ENCODE measurements at places on chromosomes 1 and 21. TPM values are rescaled to one million over a fixed set of nuclear protein-coding genes. Genes with fewer than 3 reads are reported as not detected.

Gene MIXL1
- 4.7 TPM for total RNA-seq

Gene RGS4
- not detected for total RNA-seq

Gene HES3
- total RNA-seq: 89.9 TPM

Gene KRTAP21-2
- not detected for total RNA-seq

Gene CTSS
- not detected for total RNA-seq

DNA sequence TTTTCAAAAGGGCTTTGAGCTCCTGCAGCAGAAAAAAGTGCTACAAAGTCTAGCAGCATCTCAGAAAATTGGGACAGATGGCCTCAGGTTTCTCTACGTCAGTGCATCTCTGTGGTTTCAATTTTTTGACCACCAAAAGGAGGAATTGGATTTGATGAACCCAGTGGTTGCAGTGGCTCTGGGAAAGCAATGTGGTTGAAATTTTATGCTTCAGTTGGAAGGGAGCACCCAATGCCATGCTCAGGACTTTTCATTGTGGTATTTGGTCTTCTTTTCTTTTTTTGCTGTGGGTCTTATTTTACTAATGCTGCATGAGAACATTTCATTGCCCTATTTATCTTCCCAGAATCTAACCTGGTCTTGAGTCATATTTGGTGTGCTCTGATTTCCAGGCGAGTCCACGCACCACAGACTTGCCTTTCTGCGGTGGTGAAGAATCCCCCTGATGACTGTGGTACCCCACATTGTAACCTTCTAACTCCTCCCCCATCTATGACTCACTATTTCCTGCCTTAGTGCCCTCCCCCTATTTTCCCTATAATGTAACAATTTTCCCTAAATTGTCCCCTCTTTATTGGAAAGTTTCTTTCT, 56.7 kb downstream of the S1PR1 start:
- no peak for DNase-seq

DNA sequence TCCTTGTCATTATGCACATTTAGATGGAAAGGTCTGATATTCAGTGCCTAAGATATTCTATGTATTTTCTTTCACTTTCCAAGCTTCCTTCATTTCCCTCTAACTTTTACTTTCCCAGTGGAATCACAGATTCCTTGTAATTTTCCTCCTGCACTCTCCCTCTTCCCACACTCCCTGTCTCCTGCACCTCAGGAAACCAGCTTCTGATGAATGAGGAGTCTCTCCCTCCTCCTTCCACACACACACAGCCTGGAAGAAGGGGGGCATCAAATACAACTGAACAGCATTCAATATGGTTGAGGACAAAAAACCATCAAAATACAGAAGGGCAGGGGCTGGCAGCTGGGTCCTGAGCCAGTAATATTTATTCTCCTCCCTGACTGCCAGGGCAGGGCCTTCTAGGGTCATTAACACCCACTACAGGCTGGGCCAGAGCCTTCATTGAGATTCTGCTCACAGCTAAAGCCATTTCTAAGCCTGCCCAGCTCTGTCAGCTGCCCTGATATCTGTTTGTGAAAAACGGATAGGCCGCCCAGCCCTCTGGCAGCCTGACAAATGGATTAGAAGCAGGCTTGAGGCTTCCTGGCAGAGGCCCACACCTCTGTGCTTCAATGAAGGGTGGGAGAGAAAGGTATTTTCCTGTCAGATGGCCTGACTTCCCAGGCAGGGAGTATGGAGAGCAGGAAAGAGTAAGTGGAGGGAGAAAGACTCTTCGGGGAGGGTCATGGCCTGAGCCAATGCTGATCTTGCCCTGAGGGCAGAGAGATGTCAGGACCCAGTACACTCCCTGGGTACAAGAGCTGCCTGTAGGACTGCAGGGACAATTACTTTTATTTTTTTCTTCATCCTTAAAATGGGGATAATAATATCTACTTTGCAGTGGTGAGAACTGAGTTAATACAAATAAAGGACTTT, 138.9 kb upstream of the SPATA6 start:
- peak; percentile 34 for DNase-seq

DNA sequence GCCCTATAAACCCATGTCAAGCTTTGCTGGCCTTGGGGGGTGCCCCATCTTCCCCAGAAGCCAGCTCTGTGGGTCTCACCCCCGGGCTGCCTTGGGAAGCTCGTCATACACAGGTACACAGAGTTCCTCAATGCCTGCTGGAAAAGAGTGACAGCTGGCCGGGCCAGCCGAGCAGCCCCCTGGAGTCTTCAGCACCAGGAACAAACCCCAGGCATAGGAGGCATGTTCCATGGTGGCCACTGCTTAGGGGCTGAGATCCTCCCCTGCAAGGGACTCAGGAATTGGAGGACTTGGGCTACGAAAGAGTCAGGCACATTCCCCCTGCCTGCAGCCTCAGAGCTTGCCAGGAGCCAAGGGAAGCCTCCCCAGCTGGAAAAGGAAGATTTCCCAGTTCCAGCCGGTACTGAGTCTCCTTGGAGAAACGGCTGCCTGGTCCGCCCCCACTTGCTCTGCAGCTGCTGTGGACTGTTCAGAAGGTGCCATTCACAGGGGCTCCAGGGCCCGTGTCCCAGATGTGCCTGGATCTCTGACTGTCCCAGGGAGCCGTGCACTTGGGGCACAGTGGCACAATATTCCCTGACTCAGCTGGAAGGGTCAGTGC, 89.5 kb downstream of the STUM start:
- DNase-seq: no peak

DNA sequence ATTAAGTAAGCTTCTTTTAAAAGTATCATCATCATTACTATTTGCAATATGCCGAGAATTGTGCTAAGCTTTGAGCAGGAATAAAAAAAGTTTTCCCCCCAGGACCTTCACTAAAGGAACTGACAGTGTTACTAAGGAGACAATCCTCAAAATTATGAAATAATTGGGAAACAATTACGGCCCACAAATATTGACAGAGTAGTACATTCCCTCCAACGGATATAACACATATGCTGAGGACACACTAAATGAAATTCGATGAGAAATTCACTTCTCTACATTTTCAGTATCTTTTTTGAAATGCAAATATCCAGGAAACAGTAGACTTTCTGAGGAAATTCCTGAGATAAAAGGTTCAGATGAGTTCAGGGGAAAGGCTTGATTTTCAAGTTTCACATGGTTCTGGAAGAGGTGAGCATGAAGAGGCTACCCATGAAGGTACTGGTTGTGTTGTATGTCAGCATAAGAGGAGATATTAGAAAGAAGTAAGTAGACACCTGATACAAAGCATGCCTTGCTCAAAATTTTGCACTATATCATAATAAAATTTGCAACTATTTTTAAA, 171.2 kb upstream of the NR5A2 start:
- no peak for DNase-seq

DNA sequence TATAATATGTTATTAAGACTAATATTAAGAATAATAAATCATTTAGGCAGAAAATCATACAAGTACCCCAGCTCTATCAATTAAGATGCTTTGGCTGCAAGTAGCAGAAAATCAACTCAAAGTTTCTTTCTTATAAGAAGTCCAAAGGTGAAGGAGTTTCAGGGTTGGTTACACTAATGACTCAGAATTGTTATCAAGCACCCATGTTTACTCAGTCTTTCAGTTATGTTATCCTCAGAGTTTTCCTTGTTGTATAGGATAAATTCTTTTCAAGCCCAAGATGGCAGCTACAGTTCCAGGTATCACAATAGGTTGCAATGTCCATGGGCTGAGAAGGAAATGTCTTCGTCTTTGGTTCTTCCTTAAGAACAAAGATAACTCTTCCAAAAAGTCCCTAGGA, 163.6 kb downstream of the TNFSF18 start:
- no peak for DNase-seq

DNA sequence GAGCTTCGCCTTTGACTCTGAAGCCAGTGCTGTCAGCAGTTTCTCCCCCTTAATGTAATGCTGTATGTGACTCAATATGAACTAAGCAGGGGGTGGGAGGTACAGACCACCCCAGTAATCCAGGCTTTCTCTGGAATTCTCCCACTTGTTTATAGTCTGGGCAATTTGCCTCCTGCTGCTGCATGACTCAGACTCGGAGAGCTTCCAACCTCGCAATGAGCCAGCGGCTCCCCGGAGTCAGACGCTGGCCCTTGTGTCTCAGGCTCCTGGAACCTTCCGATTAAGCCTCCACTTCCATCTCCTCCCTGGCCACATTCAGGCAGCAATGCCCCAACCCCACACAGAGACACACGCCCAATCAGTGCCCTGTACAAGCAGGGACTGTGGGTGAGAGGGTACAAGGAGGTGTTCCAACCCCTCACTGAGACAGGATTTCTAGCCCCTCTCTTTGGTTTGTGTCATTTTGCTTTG, 471.7 kb upstream of the VAMP3 start:
- DNase-seq: no peak

GRCh38 chr21:46171996-46172862, 12.0 kb downstream of the SPATC1L start:
- DNase-seq: no peak

DNA sequence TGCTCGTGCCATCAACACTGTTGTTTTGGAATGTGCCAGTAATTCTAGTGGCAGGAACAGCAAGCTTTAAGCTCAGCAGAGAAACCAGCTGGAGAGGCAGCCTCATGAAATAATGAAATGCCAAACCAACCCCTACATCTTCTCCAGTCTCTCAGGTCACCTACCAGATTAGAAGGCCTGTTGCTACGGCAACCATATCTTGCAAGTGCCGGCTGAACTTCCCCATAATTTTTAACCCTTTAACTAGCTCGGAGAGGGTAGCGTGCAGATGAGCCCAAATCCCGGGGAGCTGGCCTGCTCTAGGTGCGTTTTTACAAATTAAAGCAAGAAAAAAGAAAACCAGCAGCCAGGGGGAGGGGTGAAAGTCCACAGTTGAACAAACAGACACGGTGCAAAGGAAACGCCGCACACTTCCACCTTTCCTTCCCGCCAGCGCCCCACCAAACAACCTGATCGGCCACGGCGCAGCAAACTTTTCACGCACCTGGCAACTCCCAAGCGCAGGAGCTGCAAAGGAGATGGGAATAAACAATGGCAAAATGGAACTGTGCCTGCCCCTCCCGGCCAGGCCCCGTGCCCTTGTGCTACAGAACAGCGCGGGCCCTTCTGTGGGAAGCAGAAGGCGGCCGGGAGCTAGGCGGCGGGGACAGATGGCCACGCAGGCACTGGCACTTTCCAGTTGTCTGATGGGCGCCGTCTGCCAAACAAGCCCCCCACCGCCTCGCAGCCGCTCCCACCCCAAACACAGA, 50.1 kb downstream of the SSBP3 start:
- no peak for DNase-seq

GRCh38 chr1:161941726-161942436, 81.8 kb downstream of the OLFML2B start:
- DNase-seq: no peak

DNA sequence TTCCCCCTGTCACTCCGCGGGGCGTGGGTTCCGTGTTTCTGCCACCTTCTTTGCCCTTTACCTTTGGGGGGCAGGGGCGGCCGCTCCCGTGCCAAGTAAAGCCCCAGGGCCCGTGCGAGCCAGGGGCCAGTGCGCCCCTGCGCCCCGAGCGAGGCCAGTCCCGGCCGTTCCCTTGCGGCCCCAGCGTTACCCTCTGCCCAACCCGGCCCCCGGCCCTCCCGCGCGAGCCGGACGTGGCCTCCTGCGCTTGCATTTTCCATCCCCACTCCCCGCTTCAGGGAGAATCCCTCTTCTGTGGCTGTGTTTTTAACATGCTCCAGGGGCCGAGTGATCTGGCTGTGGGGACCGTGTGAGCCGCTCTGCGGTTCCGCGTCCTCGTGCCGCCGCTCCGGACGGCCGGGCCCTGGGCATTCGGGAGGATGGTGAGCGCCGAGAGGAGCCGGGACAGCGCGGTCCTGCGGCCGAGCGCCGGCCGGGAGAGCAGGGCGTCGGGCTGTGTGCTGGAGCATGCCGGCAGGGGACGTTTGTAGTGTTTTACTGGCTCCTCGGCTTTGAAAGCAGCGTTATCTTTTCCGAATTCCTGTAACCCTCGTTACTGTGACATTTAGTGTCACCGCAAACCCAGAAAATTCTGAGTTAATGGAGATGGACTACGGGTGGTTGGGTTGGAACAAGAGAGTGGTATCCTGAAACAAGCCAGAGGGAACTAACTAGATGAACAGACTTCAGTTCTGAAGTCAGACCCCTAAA, 1.0 kb downstream of the GALNT2 start:
- DNase-seq: no peak

DNA sequence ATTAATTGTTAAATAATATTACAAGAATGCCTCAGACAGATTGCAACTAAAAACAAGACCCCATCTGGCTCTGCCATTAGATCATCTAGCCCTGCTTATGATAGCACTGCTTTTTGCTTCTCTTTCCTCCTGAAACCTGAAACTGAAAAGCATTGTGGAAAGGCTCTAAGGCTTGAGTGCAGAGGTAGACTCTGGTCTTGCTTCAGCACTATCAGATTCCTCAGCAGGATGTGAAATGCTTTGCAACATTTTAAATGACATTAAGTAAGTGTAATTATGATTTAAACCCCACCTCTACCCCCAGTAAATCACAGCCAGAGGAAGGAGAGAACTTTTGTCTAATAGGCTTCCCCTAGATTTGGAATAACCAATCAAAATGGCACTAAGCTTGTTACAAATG, 32.9 kb downstream of the PHC2 start:
- no peak for DNase-seq

DNA sequence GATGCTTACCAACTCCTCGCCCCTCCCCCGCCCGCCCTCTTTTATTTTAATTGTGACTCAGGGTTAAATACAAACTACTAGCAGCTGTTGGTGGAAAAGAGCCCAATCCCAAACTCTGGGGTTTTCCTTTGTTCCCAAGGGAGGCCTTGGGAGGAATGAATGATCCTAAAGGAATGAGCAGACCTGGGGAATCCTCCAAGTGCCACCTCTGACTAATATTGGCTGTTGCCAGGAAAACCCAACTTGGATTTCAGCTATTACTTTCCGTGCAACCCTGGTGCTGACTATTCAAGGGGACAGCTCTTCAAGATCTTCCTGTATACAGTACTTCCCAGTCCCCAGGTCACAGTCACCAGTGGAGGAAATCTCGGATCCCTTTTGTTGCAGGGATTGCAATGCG, 1.3 kb upstream of the S100A10 start:
- peak; percentile 54 for DNase-seq

GRCh38 chr21:26892151-26892550, 46.9 kb upstream of the ADAMTS1 start:
- DNase-seq: no peak

- no peak for DNase-seq
Observed at GRCh38 chr1:230421481-230421880, 4.7 kb downstream of the PGBD5 start.

DNA sequence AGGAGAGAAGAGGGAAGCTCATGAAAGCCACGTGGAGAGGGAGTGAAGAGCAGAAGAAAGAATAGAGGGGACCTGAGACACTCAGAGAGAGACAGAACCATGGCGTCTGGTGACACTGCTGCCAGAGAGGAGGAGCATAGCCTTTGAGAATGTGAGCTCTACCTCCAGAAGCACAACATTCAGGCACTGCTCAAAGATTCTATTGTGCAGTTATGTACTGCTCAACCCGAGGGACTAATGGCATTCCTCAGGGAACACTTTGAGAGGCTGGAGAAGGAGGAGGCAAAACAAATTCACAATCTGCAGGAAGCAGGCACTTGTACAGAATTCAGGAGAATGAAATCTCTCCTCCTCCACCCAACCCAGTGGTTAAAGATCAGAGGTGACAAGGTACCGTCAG, 45.1 kb downstream of the BTBD8 start:
- DNase-seq: no peak
